ENCODE measurements at places on chromosomes 7 and 10. TPM values are rescaled to one million over a fixed set of nuclear protein-coding genes. Genes with fewer than 3 reads are reported as not detected.
A peak's percentile ranks its signal among the peaks of the same experiment; 100 is the strongest.

ABCB1 gene
- total RNA-seq: 13.4 TPM

- DNase-seq: peak; percentile 38
Observed at GRCh38 chr7:5549096-5549763, 125.6 kb upstream of the TNRC18 start.

GRCh38 chr7:155222061-155222460 is 75.6 kb upstream of the INSIG1 start:
- DNase-seq: no peak

DNA sequence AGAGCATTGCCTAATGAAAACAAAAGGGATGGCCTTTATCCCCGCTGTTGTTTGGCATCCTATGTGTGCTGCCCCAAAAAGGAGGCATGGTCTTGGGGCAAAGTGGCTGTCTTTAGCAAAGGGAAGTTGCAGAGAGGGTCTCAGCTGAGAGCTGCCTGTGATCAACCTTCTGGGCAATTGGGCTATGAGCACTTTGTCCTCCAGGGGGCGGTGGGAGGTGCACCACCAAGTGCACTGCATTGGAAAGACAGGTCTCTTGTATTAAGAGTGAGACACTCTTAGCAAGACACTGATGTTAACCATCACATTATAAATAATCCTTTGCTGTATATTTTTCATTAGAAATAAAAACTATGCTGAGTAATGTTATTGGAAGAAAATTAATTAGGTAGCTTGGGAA is 314.8 kb downstream of the POM121L12 start:
- peak; percentile 29 for DNase-seq

PAX4 gene
- not detected for total RNA-seq

- DNase-seq: no peak
Observed at GRCh38 chr7:151436446-151437158, 3.3 kb downstream of the CRYGN start.
